ENCODE measurements at places on chromosomes 3 and 15.

GRCh38 chr3:107431246-107432012 is 54.2 kb downstream of the CCDC54 start:
- no peak for DNase-seq

DNA sequence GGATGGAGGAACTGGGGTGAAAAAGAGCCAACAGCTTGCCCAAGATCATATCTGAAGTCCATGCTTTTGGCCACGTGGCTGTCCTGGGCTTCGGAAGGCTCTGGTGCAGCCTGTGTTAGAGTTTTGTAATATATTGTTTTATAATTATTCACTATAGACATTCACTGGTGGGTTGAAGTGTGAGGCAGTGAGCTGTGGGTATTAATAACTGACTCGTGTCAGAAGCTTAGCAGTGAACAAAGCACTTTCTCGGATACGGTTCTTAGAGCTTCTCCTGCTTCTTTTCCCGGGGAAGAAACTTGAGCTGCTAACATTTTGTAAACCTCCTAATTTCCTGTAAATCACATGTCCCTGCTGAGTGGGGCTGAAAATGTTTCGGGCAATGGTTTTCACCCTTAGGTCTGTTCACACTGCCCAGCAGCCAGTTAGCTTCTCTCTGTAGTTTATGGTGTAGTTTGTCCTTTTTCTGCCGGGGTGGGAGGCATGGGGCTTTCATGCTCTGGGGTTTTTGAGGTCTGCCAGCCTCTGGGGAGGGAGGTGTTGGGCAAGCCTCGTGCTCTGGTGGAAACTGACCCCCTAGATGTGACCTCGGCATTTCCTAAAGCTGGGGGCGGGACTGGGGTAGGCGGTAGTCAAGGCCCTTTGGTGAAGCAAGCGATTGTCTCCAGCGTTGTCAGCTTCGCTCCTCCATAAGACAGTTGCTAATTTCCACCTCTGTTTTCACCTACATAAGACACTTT is 1.7 kb downstream of the MRAS start:
- no peak for DNase-seq

GRCh38 chr3:79011821-79012529 is 755.8 kb downstream of the ROBO1 start:
- DNase-seq = no peak

- DNase-seq = no peak
Observed at GRCh38 chr15:67240235-67241131, 14.0 kb downstream of the AAGAB start.

DNA sequence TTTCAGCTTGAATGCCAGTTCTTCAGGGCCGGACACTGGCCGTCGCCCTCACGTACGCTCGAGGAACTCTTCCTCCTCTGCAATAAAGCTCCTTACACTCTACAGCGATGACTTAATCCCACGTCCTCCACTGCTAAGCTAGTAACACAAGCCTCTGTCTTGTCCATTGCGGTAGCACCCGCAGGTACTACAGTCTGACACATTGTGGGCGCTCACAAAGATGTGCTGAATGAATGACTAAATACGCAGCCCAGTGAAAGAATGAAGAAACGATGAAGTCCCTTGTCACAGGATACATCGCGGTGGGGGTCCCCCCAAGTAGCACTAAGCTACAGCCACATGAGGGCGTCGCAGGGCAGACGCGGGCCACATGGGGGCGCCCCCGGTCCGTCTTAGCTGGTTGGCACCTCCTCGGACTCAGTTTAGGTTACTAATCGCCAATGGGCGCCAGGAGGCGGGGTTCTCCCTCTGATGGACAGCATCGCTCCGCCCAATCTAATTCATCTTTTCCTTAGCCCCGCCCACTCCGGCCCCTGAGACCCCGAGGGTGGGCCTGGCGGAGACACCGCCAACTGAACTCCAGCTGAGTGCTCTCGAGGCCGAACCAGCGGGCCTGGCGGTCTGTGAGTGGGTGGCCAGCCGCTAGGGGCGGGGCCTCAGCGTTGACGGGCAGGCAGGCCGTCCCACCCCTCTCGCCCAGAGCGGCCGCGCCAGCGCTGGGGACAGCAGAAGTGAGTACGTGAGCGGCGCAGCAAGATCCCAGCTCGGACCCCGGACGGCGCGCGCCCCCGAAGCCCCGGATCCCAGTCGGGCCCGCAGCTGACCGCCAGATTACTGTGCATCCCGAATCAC is at the start of gene EPHB3:
Gene EPHB3 (plus strand): TSS at position 725 of the 852 bp plus-strand sequence. CDS start 451 bp downstream, outside the sequence.
- DNase-seq = peak; percentile 95

GRCh38 chr15:71659730-71660067 is 150.7 kb upstream of the NR2E3 start:
- no peak for DNase-seq

DNA sequence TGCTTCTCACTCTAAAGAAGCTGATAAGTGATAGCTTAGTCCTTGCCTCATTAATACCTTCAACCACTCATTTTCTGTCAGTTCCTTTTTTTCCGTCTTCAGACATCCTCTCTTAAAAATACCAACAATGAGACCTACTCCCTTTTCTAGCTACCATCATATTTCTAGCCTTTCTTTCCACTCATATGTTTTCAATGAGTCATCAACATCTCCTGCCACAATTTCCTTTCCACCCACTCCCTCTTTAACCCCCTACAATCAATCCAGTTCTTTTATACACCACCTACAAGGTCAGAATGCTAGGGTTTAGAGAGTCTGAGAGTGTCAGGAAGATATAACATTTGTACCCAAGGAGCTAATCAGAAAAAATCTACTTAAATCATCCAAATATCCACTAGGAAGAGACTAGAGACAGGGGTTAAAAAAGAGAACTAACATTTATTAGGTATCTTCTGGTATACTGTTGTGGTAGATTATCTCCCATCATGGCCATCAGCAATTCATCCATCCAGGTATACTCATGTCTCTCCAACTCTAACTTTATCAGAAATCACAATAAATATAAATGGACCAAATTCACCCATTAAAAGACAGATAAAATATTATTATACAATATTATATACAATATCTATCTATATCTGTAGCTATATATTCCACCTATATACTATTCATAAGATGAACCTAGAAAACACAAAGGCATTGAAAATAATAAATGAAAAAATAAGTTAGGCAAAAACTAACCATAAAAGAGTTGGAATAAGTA is 42.5 kb downstream of the MYLK start:
- DNase-seq = no peak

DNA sequence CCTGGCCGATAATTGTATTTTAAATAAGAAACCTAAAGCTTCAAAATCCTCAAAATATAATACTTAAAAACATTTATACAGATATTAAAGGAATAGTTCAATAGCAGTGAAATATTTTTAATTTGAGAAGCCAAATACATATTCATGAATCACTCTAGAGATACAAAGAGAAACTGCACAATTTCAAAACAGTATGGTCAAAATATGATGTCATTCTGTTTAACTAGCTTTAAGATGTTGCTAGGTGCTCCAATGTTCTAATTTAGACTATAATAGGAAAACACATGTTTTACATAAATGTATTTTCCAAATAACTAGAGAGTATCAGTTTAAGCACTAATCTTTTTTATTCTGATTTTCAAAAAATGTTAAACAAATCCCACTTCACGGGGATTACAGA is 10.3 kb upstream of the NRROS start:
- DNase-seq = no peak

DNA sequence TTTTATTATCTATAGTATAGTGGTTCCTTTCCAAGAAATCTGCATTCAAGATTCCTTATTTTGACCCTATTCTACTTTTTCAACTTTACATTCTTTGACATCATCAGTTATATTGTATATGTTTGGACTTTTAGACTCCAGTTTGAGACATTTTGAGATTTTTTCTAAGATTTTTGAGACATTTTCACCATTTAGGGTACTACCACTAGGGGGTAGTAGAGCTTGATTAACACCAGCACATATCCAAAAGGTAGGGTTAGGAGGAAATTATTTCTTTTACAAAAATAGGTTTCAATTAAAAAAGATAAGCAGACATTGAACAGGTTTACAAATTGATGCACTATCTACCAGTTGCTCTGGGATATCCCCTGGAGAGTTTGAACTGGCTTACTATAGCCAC is 262.5 kb downstream of the SCAPER start:
- no peak for DNase-seq

GRCh38 chr3:56131974-56132590 is 336.2 kb downstream of the ERC2 start:
- peak; percentile 86 for DNase-seq

DNA sequence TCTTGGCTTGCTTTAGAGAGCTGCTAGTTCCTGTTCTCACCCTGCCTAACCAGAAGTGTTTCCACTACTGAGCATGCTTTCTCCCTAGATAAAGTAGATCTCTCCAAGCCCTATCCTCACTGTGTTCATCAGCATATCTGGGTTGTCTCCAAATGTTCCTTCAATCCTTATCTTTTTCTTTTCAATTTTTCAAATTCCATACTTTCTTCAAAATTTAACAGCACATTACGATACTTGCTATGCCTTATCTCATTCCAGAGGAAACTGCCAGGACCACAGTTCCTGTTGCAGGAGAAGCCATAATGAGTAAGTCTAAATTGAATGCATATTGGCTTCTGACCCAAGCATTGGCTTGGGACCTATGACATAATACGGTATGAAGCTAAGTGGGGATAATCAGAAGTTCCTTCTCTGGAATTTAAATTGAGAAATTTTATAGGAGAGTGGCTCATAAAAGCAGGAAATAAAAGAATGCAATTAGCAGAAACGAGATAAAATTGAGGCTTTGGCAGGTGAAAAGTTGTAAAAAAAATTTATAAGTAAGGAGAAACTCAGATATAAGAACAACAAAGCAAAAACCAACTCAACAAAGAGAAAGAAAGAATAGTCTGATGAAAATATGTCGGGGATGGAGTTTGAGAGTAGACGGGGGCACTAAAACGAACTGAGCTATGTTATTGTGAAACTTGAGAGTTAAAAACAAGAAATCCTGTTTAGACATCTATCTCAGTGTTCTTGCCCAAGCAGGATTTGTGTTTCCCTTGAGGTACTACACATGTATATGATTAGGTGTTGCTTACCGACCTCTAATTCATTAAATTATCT is 631.7 kb upstream of the CCDC54 start:
- DNase-seq = peak; percentile 64

- no peak for DNase-seq
Observed at GRCh38 chr3:155815030-155815545, 9.0 kb upstream of the C3orf33 start.

GRCh38 chr3:131396170-131396569 is 14.6 kb downstream of the NUDT16 start:
- no peak for DNase-seq

DNA sequence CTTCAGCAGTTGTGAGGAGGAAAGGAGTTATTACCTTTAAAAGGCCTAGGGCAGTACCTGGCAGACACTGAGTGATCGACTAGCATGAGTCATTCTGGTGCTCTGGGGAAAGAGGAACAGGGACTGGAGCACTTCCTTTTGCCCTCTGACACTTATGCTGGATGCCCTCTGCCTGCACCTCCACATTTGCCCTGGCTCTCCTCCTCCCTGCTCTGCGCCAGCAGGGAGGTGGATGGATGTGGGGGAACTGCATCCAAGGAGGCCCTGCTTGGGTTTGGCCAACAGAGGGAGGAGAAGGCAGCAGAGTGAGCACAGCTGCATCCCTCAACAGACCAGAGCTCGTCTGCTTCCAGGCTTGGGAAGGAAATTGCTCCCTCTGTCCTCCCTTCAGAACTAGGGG is 75.0 kb downstream of the SEMA5B start:
- no peak for DNase-seq

- DNase-seq = peak; percentile 52
Observed at GRCh38 chr3:155282385-155283091, 10.9 kb downstream of the STRIT1 start.

- DNase-seq = peak; percentile 1
Observed at GRCh38 chr3:88005066-88005465, 53.7 kb downstream of the CGGBP1 start.

DNA sequence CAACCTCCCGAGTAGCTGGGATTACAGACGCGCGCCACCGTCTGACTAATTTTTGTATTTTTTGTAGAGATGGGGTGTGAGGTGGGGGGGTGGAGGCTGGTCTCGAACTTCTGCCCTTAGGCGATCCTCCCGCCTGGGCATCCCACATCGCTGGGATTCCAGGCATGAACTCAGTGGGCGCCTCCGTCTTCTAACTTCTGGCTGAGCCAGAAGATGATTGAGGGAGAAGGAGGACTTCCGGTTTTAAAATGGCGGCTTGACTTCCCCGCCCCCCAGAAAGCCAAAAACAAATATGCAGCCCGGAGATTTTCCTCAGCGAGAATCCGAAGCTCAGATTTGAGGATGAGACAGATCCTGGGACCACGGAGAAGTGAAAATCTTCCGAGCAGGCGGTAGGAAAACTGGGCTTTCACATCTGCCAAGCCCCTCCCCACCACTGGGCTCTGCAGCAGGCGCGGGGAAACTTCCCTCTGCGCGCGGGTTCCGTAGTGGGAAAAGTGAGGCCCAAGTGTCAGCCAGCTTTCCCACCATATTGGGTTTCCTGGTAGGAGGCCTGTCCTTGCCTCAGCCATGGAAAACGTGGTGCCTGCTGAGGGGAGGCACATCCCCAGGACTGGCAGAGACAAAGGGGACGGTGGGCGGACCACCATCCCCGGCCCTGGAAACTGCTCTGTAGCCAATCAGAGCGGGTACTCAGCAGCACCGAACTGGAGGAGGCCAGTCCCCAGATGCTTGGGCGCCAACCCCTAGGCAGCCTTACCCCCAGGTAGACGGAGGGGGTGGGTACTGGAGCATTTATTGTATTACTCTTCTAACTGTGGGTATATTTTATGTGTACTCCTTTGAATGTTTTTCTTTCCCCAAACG is 17.3 kb downstream of the CHST14 start:
- DNase-seq = no peak

GRCh38 chr3:147089286-147089685 is 317.1 kb downstream of the ZIC4 start:
- no peak for DNase-seq

DNA sequence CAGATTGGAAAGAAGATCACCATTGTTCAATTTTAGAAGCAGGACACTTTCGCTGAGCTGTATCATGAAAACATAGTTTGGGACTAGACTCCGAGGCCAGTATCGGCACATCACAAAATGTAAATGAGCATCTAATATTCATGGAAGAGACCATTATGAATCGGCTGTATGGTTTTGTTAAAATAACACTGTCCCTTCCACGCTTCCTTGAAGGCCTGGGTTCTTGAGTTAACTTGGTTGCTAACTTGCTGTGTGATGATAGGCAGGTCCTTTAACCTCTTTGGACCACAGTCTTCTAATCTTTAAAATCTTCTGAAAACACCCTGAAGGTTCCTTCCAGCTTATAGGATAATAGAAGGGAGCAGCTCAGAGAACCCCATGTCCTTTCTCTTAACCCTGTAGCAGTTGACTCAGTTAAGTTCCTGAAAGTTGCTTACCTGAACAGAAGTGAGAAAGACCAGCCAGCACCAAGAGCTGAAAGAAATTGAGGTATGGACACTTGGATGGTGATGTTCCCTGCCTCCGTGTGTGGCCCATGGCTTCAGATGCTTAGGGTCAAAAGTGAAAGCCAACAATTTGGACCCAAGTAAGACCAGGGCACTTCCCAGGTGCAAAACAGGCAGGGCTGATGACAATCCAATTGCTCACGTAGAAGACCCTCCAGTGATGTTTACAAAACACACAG is 2.1 kb downstream of the CD80 start:
- no peak for DNase-seq

DNA sequence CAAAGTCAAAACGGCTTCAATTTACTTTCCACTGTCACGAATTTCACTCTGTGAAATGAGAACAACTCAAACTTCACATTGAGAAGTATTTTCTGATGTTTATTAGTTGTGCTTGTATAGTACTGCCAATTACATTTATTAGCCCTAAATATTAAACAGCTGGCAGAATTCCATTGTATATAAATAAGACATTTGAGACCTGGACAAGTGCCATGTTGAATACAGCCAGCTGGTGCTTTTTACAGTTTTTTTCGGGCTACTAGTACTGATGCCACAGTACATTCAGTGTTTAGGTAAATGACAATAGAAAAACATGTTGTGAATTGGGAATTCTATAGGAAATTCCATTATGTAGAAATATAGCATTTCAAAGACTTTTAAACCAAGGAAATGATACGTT is 79.0 kb downstream of the EPHA3 start:
- DNase-seq = no peak
